ENCODE measurements at places on chromosomes 16 and 17.

DNA sequence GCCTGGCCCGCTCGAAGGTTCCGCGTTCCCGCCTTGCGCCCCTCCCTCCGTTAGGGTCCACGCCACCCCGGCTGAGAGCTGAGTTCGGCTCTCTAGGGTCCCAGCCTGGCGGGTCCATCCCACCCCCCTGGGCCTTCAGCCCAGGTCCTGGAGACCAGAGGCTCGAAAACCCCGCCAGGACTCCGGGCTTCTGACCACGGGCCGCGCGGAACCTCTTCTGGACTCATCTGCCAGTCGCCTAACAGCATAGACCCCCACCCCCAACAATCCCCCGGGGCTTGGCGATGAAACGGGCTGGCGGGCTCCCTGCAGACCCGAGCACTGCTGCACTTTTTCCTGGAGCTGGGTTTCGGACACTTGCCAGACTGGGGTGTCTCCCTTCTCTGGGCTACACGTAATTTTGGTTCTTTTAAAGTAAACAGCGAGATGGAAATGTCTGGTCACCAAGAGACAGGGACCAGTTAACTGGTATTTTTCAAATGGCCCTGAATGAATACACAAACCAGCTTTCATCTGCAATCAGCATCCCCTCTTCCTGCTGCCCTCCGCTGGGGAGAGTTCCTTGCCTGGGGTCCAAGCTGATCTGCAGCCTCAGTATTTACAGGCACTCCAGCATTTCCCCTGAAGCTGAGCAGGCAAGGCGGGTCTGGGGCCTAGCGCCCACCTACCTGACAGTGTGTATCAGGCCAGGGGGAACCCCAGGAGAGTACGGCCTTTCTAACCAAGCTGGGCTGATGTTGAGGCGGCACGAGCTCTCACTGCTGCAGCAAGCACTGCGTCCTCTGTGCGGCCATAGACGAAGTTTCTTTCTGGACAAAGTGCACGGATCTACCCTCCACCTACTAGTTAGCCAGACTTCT is 639 bp upstream of the TRIM65 start:
- no peak for DNase-seq

- no peak for DNase-seq
These were observed 21.4 kb downstream of the PITPNM3 start for GRCh38 chr17:6534846-6535514.

DNA sequence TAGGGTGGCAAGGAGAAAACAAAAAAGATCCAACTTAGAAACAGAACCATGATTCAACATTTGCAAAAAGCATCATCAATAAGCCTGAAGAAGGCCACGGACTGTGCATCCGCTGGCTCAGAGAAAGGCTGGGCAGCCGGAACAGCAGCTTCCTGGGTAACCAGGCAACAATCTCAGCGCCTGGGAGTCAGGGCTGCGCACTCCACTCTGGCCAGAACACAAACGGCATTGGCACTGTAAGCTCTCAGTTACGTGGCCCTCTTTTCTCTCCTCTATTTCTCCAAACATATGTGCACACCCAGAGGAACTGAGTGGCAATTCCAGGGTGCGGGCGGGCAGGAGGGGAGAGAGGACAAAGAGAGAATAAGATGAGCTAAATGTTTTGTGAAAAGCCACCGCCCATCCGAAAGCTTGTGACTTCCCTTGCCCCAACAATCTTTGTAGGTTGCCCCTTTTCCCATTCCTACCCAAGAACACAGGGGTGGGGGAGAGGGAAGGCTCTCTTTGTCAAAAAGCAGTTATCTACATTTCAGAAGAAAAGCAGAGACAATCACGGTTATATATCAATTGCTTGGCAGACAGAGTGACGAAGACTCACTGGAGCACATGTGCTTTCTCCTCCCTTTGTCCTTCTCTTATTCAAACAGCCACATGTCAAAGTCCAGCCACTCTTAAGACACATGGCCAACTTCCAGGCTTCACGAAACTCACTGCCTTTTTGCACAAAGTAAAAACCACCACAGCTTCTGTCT is 6.6 kb upstream of the GHDC start:
- no peak for DNase-seq

DNA sequence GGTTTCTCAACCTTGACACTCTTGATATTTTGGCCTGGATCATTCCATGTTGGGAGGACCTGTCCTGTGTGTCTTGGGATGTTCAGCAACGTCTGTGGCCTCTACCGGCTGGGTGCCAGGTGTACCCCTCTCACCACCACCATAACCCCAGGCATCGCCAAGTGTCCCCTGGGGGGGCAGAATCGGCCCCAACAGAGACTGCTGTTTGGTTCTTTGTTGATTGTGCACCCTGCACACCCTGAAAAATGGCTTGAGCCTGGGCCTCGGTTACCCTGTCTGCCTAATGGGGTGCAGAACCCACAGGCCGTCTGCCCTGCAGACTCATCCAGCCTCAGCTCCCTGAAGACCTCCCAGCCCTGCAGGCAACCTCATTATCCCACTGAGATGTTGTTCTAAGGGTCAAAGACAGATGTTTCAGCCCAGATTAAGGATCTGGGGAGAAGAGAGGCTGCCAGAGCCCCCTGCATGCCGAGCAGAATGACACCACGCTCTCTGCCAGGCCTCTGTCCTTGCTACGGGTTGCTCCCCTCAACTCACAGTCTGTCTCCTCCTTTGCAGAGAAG is 9.2 kb downstream of the CACNG1 start:
- no peak for DNase-seq

DNA sequence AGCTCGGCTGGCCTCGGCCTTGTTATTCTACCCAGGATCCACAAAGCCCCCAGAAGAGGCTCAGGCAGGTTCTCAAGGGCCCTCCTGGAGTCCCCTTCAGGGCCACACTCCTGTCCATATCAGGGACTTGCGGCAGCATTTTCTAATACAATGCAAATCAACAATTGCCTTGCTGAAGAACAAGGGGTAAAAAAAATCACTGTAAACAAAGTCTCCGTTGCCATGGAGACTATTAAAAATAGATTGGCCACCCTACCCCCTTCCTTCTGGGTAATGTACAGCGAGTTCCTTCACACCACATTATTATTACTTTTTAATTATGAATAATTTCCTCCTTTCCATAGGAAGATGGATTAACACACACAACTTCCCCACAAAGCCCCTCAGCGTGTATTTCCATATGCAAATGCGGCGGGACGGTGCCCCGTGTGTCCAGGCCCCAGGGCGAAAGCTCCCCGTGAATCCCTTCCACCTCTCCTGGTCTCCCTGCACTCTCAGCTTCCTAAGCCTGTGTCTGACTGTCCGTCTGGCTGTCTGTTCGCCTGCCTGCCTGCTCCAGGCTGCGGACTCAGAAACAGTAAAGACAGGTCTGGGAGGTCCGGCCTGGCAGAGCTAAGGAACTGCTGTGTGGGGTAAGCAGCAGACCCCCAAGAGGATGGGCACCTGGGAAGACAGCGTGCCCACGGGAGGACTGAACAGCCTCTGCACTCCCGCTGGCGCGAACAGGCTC is 196.6 kb downstream of the RBFOX3 start:
- DNase-seq, result no peak

DNA sequence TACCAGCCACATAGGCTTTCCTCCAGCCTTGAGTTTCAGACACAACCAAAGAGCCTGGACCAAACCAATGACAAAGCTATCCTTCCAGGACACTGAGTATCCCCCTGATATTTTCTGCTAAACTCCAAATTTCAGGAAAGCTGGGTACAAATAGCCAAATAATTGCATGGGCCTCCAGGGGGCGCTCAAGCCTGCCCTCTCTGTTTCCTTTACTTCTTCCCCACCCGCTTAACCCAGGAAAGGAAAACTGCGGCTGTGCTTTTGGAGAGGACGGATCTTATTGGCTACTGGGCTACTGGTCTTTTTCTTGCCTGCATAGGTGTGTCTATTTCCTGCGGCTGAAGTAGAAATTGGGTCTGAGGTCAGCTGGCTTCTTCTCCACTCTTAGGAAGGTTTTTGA is 30.1 kb downstream of the GNGT2 start:
- DNase-seq, result peak; percentile 27

GRCh38 chr17:57955183-57955931 is at the start of gene CUEDC1:
CUEDC1 (minus strand) TSS chr17:57955412; CDS start chr17:57885564, 69,848 bp downstream.
- peak; percentile 46 for DNase-seq

GRCh38 chr17:17108451-17109049 is 66.3 kb downstream of the MPRIP start:
- DNase-seq, result no peak

DNA sequence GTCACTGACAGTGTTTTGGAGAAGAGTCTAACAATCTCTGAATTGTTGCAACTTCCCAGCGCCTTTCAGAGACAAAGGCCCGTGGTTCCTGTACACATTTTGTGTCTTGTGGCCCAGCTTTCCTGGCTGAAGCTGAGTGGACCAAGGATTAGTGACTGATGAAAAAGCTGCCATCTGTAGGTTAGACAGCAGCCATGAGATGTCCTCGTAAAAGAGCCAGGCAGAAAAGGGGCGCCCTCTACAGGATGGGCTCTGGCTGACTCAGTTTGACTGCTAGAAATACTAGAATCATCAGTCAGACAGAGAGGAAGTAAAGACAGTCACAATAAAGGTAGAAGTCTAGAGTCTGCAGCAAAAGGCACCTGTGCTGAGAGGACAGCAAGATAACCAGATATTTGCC is 26.5 kb upstream of the NF1 start:
- DNase-seq, result no peak

- no peak for DNase-seq
These were observed 397 bp downstream of the CDC42EP4 start for GRCh38 chr17:73311428-73311780.

- no peak for DNase-seq
These were observed 27.0 kb upstream of the NXPH3 start for GRCh38 chr17:49548506-49549310.

DNA sequence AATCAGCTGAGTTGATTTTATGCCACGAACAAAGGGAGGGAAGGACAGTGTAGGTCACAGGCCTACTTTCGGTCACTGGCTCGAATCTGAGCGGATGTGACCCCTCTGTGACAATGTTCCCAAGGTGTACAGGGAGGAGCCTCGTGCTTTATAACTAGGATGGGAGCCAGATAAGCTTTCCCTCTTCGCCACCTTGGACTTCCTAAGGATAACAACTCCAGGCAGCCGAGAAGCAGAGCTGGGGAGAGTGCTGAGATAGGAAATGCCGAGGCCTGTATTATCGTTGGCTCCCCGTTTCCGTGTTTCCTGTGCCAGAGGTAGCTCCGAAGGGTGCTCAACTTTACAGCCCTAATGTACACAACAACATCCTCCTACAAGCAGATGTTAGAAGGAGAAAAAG is 217.8 kb upstream of the IRX3 start:
- no peak for DNase-seq

Data from effector memory CD4-positive, alpha-beta T cell (primary cell).